CD4-positive, alpha-beta T cell treated with Interleukin-6 at 100 ng/mL for 8 hours (primary cell): ENCODE measurements at places on chromosomes 12 and 14.

- DNase-seq, result no peak
Observed at GRCh38 chr12:5348491-5348890, 83.4 kb upstream of the NTF3 start.

DNA sequence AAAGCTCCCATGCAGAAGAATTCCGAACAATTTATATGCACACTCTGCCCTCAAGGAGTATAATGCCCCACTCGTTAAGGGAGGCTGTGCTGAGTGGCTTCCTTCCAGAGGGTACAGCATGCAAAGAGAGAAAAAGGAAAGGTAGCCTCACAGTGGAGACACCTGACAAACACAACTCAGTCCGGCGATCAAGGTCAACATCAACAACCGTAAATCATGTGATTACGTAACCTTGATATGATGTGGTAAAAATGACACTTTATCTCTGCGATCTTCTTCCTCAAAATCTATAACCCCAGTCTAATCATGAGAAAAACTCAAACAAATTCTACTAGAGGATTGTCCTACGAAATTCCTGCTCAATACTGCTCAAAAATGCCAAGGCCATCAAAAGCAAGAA is 400.5 kb upstream of the CCDC196 start:
- no peak for DNase-seq

DNA sequence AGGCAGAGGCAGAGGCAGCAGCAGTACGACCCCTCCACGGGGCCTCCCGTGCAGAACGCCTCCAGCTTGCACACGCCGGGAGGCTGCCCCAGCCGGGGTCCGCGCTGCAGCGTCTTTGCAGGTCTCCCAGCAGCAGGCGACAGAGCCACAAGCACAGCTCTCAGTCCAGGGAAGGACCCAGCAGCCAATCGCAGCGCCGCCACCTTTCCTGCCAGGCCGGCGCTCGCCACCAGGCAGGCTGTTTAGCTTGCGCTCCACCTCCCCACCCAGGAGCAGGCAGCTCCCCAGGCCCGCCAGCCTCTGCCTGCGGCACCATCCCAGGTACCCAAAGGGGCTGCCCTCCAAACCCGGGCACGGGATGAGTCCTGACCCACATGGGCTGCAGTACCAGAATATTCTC is 25.2 kb downstream of the DDX51 start:
- DNase-seq, result no peak

DNA sequence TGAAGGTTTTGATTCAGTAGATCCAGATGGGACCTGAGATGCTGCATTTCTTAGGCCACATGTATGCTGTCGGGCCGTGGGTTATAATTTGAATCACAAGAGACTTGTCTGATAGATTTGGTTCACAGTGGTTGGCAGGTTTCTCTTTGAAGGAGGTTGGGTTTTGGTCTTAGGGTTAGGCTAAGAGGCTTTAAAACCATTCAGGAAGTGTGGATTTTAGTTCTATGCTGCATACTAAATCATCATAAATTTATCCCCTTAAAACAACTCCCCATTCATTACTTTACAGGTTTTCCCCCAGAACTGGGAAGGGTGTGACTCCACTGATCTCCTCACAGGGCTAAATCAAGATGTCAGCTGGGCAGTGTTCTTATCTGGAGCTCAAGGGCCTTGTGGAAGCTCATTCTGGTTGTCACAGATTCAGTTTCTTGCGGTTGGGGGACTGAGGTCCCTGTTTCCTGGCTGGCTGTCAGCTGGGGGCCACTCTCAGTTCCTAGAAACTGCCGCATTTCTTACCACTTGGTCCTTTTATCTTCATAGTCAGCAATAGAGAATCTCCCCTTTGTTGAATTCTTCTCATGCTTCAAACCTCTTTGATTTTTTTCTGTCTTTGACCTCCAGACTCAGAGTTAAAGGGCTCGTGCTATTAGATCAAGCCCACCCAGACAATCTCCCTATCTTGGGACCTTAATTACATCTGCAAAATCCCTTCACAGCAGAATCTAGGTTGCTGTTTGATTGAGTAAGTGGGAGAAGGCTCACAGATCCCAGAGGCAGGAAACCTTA is 20.6 kb upstream of the PCNX1 start:
- peak; percentile 43 for DNase-seq

- no peak for DNase-seq
Observed at GRCh38 chr14:88233915-88234314, 89.2 kb downstream of the KCNK10 start.

DNA sequence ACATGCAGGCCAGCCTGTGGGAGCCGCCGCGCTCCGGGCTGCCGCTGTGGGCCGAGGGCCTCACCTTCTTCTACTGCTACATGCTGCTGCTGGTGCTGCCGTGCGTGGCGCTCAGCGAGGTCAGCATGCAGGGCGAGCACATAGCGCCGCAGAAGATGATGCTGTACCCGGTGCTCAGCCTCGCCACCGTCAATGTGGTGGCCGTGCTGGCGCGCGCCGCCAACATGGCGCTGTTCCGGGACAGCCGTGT is 2.9 kb downstream of the TMEM121 start:
- no peak for DNase-seq

GRCh38 chr12:27505109-27505508 is 18.9 kb upstream of the PPFIBP1 start:
- no peak for DNase-seq

DNA sequence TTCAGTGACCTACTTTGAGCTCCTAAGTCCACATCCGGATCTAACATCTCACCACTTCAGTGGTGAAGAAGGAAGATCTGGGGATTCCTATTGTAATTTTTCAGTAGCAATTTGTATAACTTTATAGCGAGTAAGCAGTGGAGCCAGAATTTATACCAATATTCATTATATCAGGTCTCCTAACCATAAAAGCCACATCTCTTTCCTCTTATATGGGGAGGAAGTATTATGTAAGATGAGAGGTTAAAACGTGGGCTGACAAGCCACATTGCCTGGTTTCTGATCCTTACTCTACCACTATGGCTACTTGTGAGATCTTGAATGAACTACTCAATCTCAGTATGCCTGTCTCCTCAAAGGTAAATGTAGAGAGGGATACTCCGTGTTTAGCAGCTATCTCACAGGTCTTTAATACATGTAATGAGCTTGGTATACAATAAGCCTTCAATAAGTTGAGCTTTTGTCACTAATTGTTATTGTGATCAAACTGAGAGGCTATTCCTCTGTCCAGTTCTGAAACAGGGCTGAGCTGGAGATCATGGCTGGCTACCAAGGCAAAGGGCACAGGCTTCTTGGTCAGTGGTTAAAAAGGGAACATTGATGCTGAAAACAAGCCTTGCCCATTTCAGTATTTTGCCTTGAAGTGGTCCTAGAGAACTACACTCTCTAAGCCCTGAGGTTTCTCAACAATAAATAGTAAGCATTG is 3.3 kb upstream of the TMEM117 start:
- peak; percentile 14 for DNase-seq

DNA sequence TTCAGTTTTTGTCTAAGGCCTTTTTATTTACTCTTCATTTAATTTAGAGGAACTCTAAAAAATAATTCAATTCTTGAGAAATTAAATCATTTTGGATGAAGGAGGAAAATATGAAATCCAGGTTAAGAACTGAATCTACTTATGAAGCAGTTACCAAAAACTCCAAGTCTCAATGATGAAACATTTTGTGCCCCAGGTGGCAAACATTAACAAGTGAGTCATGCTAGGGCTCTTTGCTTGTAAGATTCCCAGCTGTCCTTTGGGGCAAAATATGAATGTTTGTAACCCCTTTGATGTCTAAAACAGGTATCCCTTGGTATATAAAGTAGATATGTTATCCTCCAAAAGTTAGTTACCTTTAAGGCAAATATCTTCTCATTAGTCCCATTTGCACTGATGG is 202.4 kb downstream of the NEDD1 start:
- DNase-seq, result no peak

- DNase-seq, result no peak
Observed at GRCh38 chr14:64688811-64689281, 15.4 kb upstream of the PLEKHG3 start.

DNA sequence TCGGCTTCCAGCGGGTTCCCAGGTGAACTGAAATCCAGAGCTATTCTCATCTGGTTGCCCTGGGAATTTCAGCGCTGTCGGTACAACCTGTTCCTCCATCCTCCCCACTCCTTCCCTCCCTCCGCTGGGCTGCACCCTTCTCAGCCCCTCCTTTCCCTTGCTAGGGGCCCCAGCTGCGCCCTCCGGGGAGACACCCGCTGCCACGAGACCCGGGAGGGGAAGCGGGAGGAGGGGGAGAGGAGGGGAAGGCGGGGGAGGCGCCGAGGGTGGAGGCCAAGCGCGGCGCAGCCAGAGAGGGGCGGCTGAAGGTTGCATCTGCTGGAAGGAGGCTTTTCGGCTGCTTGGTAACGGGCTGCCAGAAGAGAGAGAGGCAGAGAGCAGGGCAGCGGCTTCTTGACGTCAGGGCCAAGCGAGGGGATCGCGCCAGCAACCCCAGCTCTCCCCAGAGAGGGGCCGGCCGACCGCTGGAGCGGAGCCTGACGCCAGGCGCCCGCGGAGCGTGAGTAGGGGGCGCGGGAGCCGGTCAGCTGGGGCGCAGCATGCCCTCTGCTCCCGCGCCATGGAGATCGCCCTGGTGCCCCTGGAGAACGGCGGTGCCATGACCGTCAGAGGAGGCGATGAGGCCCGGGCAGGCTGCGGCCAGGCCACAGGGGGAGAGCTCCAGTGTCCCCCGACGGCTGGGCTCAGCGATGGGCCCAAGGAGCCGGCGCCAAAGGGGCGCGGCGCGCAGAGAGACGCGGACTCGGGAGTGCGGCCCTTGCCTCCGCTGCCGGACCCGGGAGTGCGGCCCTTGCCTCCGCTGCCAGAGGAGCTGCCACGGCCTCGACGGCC is at the start of gene KCNA5:
TSS of gene KCNA5 (plus strand) at position 291 of the 831 bp plus-strand sequence. CDS start at position 560, 269 bp downstream.
- no peak for DNase-seq

DNA sequence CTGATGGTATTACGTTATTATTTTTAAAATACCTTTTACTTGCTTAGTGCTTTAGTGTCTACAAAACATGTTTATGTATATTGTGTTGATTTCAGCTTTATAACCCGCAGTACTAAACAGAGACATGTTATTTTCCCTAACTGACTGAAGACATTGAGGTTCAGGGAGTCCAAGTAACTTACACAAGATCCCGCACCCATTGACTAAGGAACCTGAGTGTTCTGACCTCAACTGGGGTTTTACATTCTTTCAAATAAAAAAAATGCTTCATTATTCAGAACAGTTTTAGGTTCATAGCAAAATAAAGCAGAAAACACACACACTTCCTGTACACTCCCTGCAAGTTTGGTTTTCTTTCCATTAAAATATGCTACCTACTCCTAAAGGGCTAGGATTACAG is 60.4 kb upstream of the METAP2 start:
- no peak for DNase-seq

DNA sequence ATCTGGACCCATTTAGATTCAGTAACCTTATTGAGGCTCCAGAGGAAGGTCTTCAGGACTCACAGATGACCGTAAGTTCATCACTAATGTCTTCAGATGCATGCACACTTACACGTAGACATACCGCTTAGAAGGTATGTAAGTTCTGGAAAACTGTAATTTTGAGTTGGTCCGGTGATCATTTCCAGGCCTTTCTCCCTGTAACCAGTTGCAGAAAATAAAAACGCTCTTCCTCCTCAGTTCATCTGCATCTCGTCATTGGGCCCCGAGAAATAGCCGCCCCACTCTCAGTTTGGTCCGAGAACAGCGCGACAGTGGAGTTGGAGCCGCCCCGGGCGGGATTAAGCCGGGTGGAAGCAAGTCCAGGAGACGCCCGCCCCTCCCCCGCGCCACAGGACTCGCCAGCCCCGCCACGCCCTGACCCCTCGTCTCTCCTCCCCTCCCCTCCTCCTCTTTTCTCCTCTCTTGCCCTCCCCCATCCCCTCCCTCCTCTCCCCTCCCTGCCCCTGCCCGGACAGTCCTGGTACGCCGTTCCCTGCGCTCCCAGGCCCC is 83.7 kb downstream of the TNFAIP2 start:
- no peak for DNase-seq

DNA sequence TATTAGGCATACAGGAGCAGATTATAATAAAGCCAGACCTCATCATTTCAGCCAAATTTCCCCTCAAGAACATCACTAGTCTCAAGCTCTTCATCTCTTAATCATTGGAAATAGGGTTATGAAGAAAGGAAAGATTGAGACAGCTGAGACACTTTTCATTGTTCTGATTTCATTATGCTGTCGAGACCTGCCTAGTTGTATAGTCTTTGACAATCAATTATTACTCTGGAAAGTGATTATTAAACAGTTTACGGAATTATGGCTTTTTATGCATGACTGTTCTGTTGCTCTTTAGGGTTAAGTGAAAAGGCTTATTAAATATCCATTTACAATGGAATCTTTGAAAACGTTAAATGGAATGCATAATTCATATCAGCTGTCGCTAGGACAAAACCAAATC is 48.3 kb downstream of the TTC6 start:
- no peak for DNase-seq

DNA sequence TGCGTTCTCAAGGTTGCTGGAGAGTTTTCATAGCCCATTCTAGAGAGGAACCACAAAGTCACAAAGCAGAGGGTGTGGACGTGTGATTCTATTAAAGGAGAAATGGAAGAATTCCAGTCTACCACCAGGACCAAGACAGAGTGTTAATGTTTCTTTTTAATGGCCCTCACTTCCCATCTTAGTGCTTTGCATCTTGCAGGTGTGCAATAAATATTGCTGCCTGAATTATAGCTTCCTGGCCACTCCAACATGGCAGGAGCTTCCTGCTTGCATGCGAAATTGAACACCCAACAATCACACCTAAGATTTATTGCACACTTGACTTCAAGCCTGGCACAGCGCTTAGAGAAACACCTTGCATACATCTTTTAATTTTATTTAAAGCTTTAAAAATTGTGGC is 22.4 kb upstream of the PPP1CC start:
- DNase-seq, result no peak

DNA sequence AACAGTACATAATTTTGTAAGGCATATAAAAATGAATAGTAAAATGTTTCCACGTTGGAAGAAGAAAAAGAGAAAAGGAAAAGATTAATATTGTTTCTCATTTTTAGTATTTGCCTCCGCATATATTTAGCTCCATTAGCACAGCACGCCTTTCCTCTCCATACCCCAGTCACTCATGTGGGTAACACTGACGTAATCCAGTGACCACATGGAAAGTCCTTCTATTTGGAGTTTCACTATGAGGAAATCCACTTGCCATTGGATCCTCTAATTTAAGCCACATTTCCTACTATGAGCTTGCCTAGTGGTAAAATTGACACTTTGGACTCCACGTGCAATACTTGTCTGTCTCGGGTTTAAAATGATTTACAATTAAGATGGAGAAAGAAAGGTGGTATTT is 5.7 kb upstream of the SLCO1A2 start:
- DNase-seq, result no peak

GRCh38 chr12:45893240-45893639 is 97.1 kb downstream of the SCAF11 start:
- DNase-seq, result no peak

DNA sequence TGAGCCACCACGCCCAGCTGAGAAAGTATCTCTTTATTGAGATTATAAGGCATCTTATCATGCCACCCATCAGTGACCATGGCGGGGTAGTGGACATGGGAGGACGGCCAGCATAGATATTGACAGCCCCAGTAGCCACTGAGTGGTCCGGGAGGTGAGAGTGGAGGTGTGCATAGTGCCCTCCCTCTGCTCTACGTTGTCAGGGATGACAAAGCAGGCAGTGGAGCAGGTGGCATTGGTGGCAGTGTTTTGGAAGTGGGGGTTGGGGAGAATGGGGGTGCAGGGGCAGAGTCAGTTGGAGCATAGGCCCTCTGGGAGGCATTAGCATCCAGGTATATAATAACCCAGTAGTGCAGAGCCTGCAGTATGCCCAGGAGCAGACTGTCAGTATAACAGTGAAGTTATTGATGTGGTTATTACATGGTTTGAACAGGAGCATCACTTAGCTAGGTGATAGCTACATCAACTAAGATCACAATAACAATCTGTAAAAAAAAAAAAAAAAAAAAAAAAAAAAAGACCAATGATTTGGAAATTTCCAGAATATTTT is 41.1 kb downstream of the GNG2 start:
- DNase-seq, result peak; percentile 20
